BE2C (cell line): ENCODE measurements at places on chromosomes 4 and X.
A peak's percentile ranks its signal among the peaks of the same experiment; 100 is the strongest.

DNA sequence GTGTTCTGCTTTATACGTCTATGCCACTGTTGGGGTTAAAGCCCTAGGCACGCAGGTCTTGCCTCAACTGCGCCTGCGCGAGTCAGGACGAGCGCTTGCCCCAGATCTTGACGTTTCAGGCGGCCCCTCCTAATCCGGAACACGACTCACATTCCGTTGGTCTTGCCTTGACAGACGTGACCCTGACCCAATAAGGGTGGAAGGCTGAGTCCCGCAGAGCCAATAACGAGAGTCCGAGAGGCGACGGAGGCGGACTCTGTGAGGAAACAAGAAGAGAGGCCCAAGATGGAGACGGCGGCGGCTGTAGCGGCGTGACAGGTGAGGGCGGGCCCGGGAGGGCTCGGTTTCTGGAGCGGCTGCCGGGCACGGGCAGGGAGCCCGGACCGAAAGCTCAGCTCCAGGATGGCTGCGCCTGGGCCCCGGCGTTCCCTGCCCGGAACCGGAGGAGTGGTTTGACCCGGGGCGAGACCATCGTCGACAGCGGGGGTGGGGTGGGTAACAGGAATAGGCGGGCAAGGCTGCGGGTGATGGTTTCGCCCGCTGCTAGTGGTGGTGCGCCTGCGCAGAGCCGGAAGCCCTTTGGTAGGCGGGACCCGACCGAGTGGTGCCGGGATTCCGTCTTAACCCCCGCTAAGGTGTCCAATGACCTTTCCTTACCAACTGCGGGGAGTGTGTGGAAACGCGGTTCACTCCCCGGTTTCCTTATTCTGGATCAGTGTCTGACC, at the start of gene ARAF:
Gene ARAF, plus strand, starts transcription at position 272 of the 725 bp plus-strand sequence. CDS start 1,763 bp downstream, outside the sequence.
- DNase-seq, result peak; percentile 96

DNA sequence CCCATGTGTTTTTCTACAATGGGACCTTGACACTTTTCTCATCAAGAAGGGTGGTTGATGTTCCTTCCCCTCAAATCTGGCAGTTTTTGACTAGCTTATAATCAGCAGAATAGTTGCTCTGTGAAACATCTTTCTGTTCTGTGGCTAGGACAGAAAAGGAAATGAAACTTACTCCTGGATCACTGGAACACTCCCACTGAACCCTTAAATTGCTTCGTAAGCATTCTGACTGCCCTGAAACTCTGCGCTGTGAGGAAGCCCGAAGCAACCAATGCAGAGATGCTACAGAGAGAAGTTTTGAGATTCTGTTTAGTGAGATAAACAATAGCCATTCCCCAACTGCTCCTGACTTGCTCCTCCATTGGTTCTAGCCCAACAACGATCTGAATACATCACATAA, 602.2 kb downstream of the CENPC start:
- DNase-seq, result no peak

GRCh38 chrX:43559644-43560043, 96.5 kb upstream of the MAOA start:
- peak; percentile 26 for DNase-seq

DNA sequence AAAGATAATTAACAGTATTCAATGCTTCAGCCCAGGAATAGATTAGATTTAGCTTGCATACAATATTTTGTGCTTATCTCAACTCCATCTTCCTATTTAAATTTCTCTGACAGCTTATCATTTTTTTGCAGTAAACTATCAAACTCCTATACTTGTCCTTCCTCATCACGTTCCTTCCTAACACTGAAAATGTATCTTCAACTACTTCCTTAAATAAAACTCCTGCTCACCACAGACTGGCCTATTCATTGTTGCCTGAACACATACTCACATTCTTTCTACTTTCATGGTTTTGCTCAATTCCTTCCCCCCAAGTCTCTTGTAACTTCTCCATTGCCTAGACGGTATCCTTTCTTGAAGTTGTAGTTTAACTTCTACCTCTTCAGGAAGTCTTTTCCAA, 28.5 kb upstream of the PTPN13 start:
- DNase-seq, result no peak

DNA sequence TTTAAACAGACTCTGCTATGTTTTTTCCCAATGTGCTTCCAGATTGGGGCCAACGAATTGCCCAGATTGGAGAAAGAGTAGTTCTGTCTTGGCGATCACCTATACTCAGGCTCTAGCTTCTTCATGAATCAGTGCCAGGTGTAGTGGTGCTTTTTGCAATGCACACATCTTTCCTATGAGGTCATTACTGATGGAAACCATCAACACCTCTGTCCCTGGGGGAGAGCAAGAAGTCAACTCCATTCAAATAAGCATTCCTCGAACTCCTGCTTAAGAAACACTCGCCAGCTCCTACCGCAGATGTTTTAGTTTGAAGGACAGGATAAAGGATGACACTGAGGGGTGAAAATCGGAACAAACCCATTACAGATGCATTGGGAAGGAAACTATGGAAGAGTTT, 156.5 kb upstream of the DKK2 start:
- DNase-seq, result no peak

DNA sequence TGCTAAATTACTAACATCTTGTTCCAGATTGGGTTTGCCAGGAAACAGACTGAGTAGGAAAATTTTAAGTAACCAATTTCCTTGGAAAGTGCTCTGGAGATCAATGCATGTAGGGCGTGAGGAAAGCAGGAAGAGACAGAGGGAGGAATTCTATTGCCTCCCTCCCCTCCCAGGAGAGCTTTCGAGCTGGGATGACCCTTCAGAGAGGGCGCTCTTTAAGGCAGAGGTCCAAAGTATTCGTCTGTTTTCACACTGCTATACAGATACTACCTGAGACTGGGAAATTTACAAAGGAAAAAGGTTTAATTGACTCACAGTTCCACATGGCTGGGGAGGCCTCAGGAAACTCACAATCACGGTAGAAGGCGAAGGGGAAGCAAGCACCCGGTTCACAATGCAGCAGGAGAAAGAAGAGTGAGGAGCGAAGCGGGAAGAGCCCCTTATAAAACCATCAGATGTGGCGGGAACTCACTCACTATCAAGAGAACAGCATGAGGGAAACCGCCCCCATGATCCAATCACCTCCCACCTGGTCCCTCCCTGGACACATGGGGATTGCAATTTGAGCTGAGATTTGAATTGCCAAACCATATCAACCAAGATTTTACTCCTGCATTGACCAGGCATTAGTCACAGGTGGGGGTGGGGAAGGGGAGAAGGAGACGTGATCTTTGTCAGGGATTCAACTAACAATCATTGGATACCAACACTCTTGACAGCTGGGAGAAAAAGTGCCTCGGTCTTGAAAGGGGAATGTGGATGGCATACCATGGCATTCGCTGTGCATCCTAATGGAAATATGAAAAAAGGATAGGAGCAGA, 63.8 kb downstream of the SLITRK2 start:
- no peak for DNase-seq

DNA sequence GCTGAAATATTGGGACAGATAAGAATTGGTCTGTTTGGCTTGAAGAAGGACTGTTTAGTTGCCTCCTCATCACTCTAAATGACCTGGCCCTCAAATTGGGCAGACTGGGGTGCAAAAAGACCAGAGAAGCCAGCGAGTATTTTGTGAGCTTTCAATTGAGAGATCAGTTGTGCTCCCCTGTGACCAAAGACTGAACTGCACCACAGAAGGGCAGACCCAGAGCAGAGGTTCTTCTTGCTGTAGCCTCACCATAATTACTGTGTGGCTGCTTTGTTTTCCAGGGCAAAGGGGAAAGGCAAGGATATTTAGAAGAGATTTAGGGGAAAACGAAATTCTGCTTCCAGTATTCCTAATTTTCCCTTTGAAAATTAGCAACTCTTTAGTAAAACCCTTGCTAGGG, 104.0 kb upstream of the MBNL3 start:
- peak; percentile 25 for DNase-seq

- no peak for DNase-seq
These were observed 5.3 kb upstream of the CCDC158 start for GRCh38 chr4:76426272-76426671.
